IMR-90 (cell line): ENCODE measurements at places on chromosomes 4 and X.

GRCh38 chrX:107561468-107562215 is 66.7 kb upstream of the PRPS1 start:
- DNase-seq: peak; percentile 35
- no peaks in the 10 kb centered on the region for H3K36me3 ChIP-seq
- H3K4me1 ChIP-seq: peaks cover 22% of the 10 kb centered on the region
- H3K27ac ChIP-seq: peak overlapping the region; percentile 61
- no peak overlapping the region for H3K4me3 ChIP-seq
- H3K27me3 ChIP-seq: no peaks in the 10 kb centered on the region

GRCh38 chr4:182562350-182562749 is 319.1 kb downstream of the TENM3 start:
- H3K27me3 ChIP-seq: no peaks in the 10 kb centered on the region
- DNase-seq: no peak
- H3K27ac ChIP-seq: no peak overlapping the region
- H3K36me3 ChIP-seq: no peaks in the 10 kb centered on the region

- H3K4me3 ChIP-seq: no peak overlapping the region
- no peaks in the 10 kb centered on the region for H3K27me3 ChIP-seq
- H3K4me1 ChIP-seq: no peaks in the 10 kb centered on the region
- no peak for DNase-seq
These were observed 366.3 kb downstream of the TLL1 start for GRCh38 chr4:166239354-166239753.

DNA sequence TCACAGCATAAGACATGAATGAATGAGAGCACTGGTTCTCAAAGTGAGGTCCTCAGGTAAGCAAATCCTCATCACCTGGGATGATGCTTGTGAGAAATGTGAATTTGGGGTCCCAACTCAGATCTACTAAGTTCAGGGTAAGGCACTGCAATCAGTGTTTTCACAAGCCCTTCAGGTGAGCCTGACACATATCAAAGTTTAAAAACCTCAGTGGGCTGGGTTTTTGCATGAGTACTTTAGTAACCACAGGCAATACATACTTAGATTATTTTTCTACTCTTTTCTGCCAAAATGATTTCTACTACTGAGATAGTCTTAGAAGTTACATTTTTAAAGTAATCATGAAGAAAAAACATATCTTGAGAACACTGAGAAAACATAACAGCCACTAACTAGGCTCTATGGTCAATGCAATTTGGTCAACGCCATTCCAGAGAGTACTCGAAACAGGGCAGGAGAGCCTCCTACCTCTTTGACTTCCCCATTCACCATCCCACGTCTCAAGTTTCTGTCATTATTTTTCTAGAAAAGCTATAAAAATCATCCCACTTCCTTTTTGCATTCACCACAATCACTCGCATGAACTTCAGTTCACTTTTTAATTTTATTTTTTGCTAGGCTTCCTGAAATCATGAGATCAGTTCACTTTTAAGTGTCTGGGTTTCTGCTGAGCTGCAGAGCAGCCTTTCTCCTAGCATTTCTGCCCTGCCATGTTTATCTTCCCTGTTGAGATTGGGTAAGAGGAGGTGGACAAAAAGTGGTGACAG is 73.8 kb downstream of the MFAP3L start:
- H3K36me3 ChIP-seq: no peaks in the 10 kb centered on the region
- H3K27ac ChIP-seq: no peak overlapping the region
- H3K27me3 ChIP-seq: no peaks in the 10 kb centered on the region
- DNase-seq: no peak
- H3K4me3 ChIP-seq: no peak overlapping the region

- DNase-seq: peak; percentile 19
- no peaks in the 10 kb centered on the region for H3K4me1 ChIP-seq
- peak overlapping the region; percentile 93 for H3K27ac ChIP-seq
- peaks cover 2% of the 10 kb centered on the region; the same call in 1 of the 2 replicates for H3K36me3 ChIP-seq
- peak overlapping the region; percentile 69 for H3K4me3 ChIP-seq
- H3K27me3 ChIP-seq: no peaks in the 10 kb centered on the region
These were observed 1.2 kb downstream of the CPEB2 start for GRCh38 chr4:15003401-15003890.

DNA sequence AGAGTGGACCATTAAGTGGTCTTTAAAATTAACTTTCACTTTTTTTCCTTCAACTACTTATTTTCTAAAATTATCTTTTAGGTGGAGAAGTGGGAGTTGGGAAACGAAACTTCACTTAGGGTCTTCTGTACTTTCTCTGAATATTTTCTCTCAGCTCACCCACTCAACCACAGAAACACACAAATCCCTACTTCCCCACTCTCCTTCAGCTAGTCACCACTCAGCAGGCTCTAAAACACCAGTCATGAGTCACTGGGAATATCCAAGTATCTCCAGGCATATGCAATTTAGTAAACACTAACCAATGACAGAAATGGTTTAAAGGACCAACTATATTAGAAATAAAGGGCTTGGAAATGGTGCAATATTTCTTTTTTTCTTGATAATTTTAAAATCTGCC is 153.0 kb upstream of the RPS6KA6 start:
- no peaks in the 10 kb centered on the region for H3K27me3 ChIP-seq
- H3K36me3 ChIP-seq: no peaks in the 10 kb centered on the region
- H3K4me3 ChIP-seq: no peak overlapping the region
- no peaks in the 10 kb centered on the region for H3K4me1 ChIP-seq

DNA sequence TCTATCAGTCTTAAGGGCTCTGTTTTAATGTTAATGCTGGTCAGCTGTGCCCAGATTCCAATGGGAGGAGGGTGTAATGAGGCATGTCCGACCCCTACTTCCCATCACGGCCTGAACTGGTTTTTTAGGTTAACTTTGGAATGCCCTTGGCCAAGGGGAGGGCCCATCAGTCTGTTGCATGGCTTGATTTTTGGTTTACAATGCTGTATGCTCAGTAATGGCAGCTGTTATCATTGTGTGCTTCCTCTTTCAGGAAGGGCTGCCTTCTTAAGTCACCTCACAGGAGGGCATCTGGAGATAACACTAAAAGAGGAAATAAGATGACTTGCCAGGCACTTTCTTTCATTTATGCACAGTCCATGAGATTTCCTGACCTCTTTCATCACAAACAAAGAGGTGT is 36.3 kb downstream of the ATXN3L start:
- no peaks in the 10 kb centered on the region for H3K27me3 ChIP-seq
- peaks cover 10% of the 10 kb centered on the region; the same call in 1 of the 2 replicates for H3K4me1 ChIP-seq
- peak overlapping the region; percentile 25; the same call in 1 of the 2 replicates for H3K27ac ChIP-seq
- H3K36me3 ChIP-seq: no peaks in the 10 kb centered on the region

DNA sequence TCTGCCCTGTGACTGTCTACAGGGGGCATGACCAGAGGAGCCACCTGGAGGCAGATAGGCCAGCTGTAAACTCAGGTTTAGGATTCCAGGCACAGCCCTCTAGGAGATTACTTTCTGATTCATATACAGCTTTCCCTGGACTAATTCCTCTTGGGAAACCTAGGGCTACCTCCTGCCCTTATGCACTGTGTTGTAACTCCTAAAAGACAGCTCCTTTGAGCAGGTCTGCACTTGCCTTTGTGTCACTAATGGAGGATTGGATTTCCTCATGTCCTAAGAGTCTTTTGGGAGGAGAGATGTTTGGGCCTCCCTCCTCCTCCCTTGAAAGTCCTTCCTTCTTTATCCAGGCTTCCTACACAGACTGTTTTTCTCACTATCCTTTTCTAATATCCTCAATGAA is 202.0 kb downstream of the PCDH19 start:
- no peaks in the 10 kb centered on the region for H3K4me1 ChIP-seq
- no peak for DNase-seq
- no peaks in the 10 kb centered on the region for H3K27me3 ChIP-seq
- no peak overlapping the region for H3K27ac ChIP-seq
- H3K36me3 ChIP-seq: no peaks in the 10 kb centered on the region

DNA sequence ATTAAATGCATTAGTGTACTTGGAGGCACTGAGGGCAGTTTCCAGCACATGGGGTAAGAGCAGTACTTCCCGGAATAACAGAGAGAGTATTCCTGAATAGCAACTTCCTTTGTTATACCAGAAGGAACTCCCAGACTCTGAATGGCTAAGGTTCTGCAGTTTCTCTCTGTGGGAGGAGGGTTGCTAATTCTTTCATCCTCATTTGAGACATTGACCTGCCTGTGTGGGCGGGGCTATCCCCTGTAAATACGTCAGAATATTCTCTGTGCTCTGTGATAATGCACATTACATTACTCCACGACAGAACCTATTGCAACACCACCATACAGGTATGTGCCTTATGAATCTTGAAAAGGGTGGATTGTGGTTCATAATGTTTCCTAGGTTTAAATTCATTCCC is 52.7 kb downstream of the SPINK2 start:
- H3K27ac ChIP-seq: no peak overlapping the region
- no peak for DNase-seq
- H3K36me3 ChIP-seq: no peaks in the 10 kb centered on the region
- no peak overlapping the region for H3K4me3 ChIP-seq
